ENCODE measurements at places on chromosomes 7 and 10. TPM values are rescaled to one million over a fixed set of nuclear protein-coding genes. Genes with fewer than 3 reads are reported as not detected.

DNA sequence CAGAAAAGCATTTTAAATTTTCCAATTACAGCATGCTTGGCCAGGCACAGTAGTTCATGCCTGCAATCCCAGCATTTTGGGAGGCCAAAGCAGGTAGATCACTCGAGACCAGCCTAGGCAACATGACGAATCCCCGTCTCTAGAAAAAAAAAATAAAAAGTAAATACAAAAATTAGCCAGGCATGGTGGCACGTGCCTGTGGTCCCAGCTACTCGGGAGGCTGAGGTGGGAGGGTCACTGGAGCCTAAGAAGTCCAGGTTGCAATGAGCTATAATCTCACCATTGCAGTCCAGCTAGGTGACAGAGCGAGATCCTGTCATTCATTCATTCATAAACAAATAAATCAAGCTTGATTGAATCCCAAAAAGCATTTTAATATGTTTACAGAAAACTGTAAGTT, 234.9 kb downstream of the PARD3 start:
- DNase-seq, result no peak

- DNase-seq, result no peak
These were observed 33.5 kb upstream of the TTYH3 start for GRCh38 chr7:2598154-2598823.

DNA sequence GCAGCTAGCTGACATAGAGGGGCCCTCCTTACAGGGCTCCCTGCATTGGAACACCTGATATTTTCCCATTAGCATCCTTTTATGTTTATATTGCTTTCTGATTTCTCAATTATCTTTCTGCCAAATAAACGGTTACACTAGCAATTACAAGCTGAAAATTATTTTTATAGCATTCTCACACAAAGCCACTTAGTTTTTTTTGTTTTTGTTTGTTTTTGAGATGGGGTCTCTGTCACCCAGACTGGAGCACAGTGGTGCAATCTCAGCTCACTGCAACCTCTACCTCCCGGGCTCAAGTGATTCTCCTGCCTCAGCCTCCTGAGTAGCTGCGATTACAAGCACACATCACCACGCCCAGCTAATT, 9.9 kb upstream of the ZC3HAV1 start:
- DNase-seq, result no peak

The STK31 gene
- total RNA-seq, result 4.8 TPM

The HKDC1 gene
- total RNA-seq, result 2.9 TPM

The UPK3B gene
- 10.4 TPM for total RNA-seq

The PPRC1 gene
- total RNA-seq, result 29.8 TPM

The EVX1 gene
- not detected for total RNA-seq

The BAG3 gene
- 8.4 TPM for total RNA-seq
